ENCODE measurements at places on chromosomes 16 and 17.

DNA sequence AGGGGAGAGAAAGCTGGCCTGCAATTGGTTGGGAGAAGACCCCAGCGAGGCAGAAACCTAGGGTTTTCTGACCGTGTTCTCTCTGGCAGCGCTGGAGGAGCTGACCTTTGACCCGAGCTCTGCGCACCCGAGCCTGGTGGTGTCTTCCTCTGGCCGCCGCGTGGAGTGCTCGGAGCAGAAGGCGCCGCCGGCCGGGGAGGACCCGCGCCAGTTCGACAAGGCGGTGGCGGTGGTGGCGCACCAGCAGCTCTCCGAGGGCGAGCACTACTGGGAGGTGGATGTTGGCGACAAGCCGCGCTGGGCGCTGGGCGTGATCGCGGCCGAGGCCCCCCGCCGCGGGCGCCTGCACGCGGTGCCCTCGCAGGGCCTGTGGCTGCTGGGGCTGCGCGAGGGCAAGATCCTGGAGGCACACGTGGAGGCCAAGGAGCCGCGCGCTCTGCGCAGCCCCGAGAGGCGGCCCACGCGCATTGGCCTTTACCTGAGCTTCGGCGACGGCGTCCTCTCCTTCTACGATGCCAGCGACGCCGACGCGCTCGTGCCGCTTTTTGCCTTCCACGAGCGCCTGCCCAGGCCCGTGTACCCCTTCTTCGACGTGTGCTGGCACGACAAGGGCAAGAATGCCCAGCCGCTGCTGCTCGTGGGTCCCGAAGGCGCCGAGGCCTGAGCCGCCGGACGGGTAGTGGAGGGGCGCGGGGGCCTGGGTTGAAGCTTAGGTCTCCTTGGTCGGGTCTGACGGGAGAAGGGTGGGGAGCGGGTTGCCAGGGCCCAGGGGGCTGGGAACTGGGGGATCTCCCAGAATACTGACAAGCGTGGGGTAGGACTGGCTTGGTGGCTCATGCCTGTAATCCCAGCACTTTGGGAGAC lies 7.4 kb upstream of the PYDC1 start:
- no peak for DNase-seq

DNA sequence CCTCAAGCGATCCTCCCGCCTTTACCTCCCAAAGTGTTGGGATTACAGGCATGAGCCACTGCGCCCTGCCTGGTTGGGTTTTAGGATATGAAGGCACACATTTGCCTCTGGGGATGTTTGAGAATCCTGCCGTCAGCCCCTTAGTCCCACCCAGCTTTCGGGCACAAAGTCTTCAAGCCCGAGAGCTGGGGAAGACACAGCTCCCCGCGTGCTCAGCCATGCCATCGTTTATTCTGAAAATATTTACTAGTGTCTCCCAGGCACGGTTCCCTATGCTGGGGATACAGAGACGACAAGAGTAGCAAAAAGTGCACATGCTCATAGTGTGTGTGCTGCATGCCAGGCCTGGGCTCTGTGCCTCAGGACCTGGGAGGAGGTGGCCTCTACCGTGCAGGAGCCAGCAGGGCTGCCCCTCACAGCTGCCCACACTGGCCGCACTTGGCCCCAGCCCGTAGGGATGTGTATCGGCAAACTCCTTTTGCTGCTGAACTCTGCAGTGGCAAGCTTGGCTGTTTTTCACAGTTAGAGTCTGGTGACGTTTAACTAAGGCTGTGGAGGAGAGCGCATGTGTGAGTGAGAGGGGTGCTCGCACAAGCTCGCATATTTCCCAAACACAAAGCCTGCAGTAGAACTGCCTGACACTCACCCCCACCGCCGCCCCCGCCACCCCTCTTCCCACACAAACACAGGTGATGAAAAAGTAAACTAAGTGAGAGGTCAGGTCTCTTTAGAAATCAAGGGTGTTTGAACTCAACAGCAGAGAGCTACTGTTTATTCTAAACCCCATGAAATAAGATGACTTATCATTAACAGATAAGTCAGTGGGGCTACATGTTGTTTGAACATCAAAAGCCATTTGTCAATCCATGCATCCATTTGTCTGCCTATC lies 266.4 kb downstream of the MRTFB start:
- DNase-seq: no peak

GRCh38 chr16:47644166-47644565 lies 183.0 kb downstream of the PHKB start:
- no peak for DNase-seq

DNA sequence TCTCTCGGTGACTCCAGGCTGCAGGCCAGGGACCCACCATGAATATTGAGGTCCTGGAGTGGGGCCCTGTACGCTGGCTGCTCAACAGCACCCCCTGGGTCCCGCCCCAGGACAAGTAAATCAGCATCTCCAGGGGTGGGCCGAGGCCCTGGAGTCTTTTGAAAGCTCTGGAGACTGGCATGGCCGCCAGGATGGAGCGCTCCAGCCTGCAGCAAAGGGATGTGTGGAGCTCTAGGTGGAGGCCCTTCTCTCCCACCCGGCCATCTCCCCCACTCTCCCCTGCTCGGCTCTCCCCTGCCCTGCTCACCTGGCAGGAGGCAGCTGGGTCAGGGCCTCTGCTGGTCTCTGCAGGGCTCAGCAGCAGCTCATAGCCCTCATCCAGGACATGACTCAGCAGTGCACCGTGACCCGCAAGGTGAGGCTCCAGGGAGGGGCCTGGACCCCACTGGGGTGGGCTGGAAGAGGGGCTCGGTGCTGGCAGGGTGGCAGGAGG lies 16.6 kb downstream of the SGSH start:
- DNase-seq: no peak

GRCh38 chr17:4425398-4425797 lies 8.3 kb upstream of the SPNS3 start:
- DNase-seq: no peak

DNA sequence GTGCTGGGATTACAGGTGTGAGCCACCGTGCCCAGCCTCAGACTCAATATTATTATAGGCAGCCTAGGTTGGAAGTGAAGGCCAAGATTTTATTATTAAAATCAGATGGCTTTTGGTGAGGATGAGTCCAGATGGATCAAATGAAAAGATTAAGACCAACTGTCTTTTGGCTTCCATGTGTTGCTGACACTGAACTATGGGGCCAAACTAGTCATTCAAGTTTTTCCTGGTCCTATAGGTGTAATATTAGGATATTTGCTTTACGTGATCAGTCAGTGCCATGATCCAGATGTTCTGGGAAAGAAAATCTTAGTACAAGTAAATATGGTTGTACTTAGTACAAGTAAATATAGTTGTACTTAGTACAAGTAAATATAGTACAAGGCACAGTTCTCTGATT lies 140.6 kb downstream of the MAP2K6 start:
- no peak for DNase-seq

DNA sequence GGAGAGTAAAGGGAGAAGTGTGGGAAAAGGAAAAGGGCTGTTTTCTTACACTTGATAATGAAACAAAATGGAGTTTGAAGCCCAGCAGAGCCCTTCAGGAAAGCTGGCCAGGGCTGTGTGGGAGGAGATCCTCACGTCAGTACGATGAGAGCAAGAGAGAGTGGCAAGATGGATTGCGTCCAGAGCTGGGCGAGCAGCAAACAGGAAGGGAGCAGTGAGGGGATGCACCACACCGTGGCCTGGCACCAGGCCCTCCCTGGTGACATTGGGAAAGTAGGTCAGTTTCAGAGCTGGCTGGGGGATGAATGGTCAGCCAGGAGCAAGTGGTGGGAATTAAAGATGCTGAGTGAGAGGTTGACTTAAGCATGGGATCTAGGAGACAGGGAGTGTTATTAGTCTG lies 273.6 kb downstream of the GRIN2A start:
- no peak for DNase-seq

GRCh38 chr16:50400312-50400966 lies 31.7 kb upstream of the BRD7 start:
- DNase-seq: no peak
